A549 (cell line): ENCODE measurements at places on chromosomes 4 and X.

- DNase-seq, result no peak
These were observed 7.0 kb downstream of the PALLD start for GRCh38 chr4:168503652-168504362.

DNA sequence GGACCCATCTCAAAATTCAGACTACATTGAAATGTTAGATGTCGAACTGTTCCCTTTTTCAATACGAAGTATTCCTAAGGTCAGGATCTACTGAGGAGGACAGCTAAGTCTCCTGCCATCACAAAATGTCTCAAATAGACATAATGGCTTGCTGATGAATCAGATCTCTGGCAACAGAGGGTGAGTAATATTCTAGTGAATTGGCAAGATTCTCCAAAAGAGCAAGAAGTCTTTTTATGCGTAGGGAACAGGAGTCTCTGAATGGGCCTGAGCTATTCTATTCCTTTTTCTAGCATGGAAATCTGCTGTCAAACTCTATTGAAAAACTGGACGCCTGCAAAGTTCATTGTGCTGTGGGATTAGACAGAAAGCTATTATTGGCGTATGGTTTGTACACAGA, 145.4 kb downstream of the FNIP2 start:
- DNase-seq, result peak; percentile 52

DNA sequence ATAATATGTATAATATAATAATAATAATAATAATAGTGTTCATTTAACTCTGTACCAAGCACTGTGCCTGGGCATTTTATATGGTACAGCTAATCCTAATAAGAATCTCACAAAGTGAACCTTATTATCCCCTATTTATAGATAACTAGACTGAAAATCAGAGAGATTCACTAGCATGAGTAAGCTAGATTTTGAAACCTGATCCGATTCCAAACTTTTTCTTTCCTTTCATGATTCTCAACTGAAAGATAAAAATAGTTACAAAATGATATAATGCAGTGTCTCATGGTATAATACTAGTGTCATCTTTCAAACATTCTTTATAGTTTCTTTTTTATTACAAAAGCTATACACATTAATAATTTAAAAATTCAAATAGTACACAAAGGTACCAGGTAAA, 55.9 kb upstream of the RNF128 start:
- DNase-seq, result no peak

DNA sequence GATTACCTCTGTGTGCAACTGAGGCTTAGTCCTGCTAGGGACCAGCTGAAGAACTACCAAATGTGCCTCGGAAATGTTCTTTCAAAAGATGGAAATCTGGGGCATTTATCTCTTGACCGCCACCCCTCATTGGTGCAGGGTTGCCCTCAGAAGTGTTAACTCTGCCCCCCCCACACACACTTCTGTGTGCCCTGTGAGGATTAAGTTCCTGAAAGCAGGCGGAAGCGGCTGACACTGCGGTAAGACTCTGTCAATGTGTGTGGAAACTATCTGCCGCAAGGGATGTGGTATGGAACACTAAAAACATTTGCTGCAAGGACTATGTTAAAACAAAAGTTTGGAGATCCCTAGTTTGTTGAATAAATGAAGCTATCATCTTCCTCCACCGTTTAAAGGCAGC, 106.9 kb upstream of the NDP start:
- DNase-seq, result no peak

DNA sequence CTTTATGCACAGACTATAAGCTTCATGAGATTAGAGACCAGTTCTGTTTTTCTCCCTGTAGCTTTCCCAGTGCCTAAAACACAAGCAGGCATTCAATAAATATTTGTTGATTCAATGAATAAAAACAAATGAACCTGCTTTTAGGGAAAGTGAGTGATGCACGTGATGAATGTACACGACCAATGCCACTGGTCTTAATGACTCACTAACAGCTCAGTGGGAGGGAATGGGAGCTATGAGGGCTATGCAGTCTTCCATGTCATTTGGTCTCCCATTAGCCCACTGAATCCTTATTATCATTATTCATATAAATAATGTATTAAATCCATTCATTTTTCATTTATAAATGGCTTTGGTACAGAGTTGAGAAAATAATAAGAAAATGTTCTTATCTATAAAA, 247.4 kb downstream of the FBXO8 start:
- DNase-seq, result no peak

- peak; percentile 18 for DNase-seq
These were observed 354.9 kb downstream of the RPA4 start for GRCh38 chrX:97238632-97239031.

DNA sequence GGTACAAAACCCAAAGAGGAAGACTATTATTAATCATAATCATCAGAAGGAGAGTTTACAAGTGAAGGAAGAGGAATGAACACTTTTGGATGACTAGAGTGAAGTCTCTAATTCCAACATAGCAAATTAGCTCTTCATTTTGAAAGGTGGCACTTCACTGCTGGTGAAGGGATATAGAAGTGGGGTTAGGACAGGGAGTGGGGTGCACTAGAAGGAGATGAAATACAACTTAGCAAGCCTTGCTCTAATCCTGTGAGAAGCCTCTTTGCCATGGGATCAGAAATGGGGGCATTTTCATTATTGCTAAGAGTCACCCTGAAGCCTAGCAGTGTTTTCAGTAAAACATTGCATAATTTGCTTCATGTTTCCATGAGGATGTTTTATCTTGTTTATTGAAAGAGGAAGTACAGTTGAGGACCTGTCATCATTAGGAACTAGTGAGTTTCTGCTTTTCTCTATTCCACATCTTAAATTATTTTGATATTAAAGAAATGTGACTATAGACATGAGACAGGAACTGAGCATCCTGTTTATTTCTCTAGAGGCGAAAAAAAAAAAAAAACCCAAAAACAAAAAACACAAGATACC, 9.3 kb upstream of the GRPR start:
- DNase-seq, result no peak

GRCh38 chr4:129738175-129738574, 642.2 kb downstream of the C4orf33 start:
- no peak for DNase-seq

- DNase-seq, result no peak
These were observed 27.3 kb upstream of the FBXW7 start for GRCh38 chr4:152563209-152563608.

- DNase-seq, result peak; percentile 71
These were observed 32.6 kb downstream of the ABHD18 start for GRCh38 chr4:127997534-127998388.

DNA sequence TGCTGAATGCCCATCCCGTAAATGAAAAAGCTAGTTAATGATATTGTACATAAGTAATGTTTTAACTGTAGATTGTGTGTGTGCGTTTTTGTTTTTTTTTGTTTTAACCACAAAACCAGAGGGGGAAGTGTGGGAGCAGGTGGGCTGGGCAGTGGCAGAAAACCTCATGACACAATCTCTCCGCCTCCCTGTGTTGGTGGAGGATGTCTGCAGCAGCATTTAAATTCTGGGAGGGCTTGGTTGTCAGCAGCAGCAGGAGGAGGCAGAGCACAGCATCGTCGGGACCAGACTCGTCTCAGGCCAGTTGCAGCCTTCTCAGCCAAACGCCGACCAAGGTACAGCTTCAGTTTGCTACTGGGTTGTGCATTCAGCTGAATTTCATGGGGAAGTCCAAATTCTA, at the start of gene SPP1:
Gene SPP1, plus strand, starts transcription at position 249 of the 400 bp plus-strand sequence. CDS start 1,182 bp downstream, outside the sequence.
- peak; percentile 25 for DNase-seq

DNA sequence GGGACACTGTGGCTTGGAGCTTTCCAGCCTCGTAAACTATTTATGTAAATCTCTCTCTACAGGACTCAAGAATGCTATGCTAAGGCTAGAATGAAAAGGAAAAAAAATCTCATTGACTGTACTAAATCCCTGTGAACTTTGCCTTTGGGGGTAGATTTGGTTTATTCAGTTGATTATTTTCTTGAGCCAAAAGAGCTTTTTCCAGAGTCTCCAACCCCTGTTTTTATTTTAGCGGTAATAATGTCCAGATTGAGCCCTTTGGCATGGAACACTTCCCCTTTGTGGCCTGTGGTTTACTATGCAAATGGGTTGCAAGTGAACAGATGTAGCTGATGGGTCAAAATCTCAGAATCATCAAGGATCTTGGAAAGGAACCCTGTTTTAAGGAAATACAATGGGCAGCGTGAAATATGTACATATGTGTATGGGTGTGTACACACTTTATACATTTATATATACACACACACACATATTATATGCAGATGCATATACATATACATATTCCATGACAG, 72.9 kb downstream of the FAM9B start:
- DNase-seq, result no peak

GRCh38 chr4:16582526-16582925, 315.9 kb downstream of the LDB2 start:
- DNase-seq, result no peak

DNA sequence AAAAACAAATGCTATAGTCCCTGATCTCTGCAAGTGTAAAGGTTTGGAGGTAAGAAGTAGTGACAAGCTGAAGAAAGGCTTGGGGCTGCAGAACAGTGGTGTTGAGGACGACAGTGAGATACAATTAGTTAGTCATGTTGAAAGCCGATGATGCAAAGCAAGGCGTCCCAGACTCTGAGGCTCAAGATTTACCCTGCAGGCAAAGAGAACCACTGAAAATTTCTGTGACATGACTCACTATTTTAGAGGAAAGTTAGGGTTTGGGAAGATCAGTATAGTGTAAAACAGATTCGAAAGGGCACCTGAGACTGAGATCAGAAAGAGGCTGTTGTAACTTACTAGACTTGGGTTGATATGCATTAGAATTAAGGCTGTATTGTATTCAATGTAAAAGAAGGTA, 281.3 kb upstream of the FTHL17 start:
- DNase-seq, result no peak

DNA sequence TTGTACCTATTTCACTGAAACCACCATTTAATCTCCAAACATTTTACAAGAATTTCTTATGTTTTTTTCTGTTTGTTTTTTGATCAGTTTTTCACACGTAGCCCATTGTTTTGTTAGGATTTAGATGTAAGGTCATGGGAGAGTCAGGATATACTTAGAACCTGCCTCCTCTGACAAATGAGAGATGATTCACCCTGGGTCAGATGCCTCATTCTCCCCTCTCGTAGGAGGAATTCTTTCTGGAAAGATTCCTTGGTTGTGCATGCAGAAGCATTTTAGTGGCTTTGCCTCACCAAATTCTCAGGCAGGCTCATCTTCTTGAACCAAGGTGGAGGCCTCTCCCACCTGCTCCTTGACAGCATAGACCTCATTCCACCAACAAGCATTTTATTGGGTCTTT, 599.3 kb downstream of the SPRY1 start:
- no peak for DNase-seq

DNA sequence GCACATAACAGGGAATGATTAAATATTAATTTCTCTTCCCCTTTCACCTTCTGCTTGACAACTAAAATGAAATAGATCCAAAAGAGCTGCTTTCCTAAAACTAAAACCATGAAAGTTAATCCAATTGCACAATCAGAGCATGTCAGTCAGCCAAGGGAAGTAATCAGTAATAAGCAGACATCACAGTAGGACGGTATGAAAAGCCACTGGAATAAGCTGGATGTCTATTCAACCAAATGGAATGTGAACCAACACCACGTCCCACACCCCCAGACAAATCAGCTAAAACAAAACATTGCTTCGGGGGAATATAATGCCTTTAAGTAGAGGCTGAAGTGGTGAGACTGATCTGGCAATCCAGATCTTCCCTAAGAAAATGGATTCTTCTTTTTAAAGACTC, 859.4 kb upstream of the FTHL17 start:
- DNase-seq, result no peak

DNA sequence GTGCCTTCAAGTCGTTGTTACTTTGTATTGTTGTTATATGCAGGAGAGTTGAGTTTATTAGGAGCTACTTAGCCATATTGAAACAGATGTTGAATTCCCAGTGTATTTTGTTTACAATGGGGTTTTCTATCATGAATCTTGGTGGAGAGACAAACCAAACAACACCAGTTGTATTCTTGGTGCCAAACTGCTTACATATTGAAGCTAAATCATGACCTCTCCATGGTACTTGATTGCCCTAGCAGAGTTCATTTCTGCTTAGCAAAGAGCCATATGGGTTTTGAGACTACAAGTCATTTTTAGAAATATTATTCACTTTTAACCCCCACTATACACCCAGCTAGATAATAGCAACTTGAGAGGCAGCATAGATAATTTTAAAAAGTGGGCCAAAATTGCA, 85.4 kb downstream of the ADGRG4 start:
- no peak for DNase-seq

- no peak for DNase-seq
These were observed 136.8 kb downstream of the RAPGEF2 start for GRCh38 chr4:159239629-159240028.

DNA sequence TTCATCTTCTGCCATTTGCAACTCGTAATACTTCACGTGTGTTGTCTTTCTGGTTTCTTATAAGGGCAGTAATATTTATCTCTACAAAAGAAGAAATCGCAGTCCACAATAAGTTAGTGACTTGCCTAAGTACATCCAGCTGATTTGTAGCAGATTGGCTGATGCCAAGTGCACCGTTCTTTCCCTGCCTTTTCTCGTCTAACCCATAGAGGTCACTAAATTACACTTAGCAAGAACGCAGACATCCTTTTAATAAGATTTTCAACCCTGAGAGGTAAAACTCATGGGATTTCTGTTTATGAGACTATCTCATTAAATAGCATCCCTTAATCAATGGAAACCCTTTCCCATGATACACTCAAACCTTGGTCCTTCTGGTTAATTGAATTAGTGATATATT, 408.6 kb upstream of the ACTRT1 start:
- DNase-seq, result no peak

- DNase-seq, result no peak
These were observed 94.9 kb upstream of the SHISA3 start for GRCh38 chr4:42302348-42302747.

DNA sequence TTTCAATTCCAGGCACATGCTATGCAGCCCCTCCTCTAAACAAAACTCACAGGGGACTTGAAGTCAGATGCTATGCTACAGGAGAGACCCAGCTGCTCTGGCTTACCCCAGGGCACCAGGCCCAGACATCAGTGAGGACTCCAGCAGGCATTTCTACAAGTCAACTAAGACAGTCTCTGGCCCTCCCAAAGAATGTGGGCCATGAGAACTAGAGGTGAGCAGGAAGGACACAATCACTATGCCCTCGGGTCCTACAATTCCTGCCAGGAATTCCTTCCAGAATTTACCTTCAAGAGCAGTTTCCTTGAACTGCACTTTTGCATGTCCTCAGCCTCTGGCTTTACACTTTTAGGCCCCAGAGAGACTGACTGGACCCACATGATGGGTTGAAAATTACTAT, 17.4 kb downstream of the TMEM192 start:
- no peak for DNase-seq

- DNase-seq, result no peak
These were observed 25.9 kb downstream of the TNIP3 start for GRCh38 chr4:121138039-121138825.

- no peak for DNase-seq
These were observed 9.7 kb upstream of the MYOZ2 start for GRCh38 chr4:119125931-119126330.

GRCh38 chr4:119765469-119765868, 136.9 kb upstream of the PDE5A start:
- DNase-seq, result no peak

DNA sequence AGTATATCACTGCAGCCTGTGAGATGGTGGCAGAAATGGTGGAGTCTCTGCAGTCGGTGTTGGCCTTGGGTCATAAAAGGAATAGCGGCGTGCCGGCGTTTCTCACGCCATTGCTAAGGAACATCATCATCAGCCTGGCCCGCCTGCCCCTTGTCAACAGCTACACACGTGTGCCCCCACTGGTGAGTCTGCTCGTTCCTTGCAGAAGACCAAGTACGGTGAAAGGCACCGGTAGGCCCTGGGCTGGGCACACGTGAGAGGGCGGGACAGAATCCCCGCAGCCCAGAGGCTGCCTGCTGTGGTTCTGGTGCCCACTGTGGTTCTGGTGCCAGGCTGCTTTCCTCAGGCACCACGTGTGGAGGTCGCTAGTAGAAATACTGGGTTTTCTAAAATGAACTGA, 31.2 kb upstream of the MSANTD1 start:
- no peak for DNase-seq
